Foreskin melanocyte (primary cell): ENCODE measurements at places on chromosomes 6 and 20.

GRCh38 chr6:98579079-98579478 lies 255.3 kb upstream of the POU3F2 start:
- no peak for DNase-seq

GRCh38 chr6:2529211-2529719 lies 221.5 kb downstream of the MYLK4 start:
- DNase-seq: no peak

- DNase-seq: no peak
Measured at GRCh38 chr6:18507561-18507960, 120.4 kb downstream of the RNF144B start.

DNA sequence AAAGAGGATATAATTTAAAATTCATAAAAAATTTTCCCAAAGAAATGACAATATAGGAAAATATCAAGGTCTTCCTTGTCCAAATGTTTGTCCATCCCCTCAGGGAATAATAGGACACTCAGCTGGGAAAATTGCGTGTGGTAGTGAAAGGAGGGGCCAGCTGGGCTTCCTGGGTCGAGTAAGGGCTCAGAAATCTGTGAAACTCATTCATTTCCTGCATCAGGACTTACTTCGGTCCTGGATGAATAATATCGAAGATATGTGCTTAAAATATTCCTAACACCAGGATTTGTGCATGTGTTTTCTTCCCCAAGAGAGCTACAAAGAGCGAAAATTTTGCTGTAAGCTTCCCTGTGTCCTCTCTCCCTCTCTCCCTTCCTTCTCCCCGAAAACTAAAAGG lies 118.2 kb upstream of the GJE1 start:
- DNase-seq: peak; percentile 88

- no peak for DNase-seq
Measured at GRCh38 chr6:122663981-122664380, 53.8 kb downstream of the PKIB start.

GRCh38 chr6:100435299-100435698 lies 29.4 kb downstream of the SIM1 start:
- DNase-seq: no peak

- DNase-seq: no peak
Measured at GRCh38 chr6:93317592-93317991, 101.8 kb downstream of the EPHA7 start.

GRCh38 chr6:123940551-123940950 lies 136.9 kb downstream of the NKAIN2 start:
- no peak for DNase-seq

DNA sequence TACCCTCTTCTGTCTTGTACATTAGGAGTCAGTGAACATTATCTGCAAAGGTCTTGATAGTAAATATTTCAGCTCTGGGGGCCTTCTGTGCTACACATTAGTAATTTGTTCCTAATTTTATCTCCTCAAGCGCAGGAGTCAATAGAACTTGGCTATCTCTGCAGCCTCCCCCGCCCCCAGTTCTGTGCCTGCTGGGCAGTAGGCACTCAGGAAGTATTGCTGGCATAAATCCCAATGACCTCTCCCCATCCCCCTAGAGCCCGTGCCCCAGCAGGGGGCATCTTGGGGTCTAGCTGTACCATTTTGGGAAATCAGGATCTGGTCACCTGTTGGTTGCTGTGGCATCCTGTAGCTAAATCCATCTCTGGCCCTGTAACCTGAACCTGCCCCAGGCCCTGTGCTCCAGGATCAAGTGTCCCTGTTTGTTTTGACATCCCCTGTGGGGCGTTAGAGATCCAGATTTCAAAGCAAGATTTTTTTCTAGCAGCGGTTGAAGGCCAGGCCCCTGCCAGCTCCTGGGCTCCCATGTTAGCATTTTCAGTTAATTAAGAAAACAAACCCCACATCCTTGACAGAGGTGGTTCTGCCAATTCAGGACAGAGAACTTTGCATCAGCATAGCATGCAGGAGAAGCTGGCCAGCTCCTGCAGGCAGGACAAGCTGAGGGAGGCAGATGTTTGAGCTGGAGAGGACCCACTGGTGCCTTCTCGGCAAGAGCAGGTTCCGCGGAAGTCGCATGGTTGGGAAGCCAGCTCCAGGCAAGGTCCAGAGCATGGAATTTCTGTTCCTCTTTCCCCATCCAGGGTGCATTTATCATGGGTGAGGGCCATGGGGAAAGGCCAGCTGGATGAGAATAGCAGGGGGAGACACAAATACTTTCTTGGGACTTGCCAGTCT lies 32.1 kb downstream of the DAAM2 start:
- DNase-seq: no peak

DNA sequence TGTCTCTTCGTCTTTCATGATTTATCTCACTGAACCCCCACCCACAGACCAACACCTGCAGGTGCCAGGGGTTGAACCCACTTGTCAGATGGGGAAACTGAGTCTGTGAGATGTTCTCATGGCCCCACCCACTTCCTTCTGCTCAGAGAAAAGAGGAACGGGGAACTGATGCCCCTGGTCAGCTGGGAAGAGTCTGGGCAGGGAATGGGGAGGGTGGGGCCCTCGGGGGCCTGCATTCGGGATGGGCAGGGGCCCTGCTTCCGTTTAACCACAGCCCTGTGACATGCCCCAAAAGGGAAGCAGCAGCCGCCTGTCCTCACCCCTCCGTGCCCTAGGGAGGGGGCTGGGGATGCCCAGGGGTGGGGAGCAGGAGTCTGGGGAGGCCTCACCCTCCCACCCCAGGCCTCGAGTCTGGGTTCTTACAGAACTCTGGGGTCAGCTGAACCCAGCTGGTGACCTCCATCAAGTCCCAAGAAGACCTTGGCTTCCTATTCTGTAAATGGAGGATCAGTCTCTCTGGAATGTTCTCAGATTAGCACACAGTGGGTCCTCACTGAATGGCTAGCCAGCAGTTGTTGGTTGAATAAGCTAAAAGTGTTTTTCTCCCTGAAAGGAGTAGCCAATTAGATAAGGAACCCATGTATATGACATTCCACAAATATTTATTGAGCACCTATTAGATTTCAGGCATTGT lies 81.5 kb downstream of the CEBPB start:
- no peak for DNase-seq

DNA sequence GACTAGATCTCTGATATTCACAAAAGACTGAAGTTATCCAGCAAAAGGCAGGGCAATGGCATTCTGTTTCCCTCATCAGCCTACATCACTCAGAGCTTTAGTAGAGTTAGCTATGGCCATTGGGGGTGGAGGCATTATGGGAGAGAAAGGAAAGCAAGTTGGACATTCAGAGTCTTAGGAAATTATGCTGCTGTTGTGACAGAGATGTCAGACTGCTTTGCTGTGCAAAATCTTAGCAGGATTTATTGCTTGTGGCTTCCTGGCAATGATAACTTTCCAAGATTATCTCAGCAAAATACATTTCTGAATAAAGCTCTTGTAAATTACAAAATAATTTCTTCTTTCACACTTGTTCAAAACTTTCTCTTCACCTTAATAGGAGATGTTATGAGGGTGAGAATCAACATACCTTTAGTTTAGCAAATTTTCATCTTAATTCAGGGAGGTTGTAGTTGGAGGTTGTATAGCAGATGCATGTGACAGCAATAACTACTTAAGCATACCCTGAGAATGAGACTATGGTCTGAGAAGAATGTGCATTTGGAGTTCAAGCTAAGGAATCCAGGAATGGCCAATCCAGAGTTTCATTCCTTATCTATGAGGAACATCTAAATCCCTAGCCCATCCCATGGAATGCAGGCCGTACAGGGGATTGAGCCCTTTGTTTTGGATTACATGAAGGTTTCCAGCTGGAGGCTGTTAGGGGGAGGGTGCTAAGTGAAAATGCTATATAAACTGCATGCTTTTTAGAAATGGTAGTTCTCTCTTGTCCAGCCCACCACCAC lies 179.8 kb downstream of the HAO1 start:
- DNase-seq: no peak

DNA sequence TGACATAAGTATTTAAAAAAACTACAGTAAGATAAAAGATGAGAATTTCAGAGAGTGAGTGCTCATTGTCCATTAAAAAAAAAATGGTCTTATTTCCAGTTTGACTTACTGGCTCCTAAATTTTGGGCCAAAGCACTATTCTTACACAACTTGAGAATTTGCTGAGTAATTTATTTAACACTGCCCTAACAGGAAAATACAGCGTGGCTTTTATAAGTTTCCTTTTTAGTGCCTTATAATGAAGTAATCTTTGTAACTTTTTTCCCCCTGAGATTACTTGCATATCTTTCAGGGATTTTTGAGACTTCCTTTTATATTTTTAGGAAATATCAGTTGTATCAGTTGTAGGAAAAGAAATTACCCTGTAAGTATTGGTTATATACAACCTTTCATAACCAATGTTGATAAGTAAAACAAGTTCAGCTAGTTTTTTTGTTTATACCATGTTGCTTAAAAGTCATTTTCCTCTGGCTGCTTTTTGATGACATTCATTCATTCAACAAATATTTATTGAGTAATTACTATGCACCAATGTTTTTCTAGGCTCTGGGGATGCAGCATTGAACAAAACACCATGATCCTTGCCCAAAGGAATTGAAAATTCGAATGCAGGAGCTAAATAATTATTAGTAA lies 106.4 kb upstream of the SGK1 start:
- no peak for DNase-seq

DNA sequence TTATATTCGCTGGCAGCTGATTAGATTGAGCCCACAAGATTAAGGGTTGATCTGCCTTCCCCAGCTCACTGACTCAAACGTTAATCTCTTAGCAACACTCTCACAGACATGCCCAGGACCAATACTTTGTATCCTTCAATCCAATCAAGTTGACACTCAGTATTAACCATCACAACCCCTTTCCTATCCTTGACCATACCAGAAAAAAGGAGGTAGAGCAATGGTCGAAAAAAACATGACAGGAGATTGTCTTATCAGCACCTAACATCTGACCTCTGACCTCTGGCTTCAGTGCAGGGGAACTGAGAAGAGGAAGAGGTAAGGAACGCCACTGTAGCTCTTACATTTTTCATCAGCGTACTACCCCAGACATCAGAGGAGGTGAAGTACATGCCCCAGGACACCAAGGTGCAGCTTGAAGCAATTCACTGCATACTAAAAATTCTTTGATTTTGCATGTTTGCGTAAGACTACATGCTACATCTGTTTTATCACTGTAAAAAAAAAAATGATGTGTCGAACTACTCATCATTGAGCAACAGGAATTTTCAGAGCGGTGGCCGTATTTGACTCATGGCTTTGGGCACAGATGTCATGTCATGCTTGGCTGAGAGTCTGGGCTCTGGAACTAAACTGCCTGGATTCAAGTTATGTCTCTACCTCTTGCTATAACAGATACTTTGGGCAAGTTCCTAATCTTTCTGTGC lies 188.0 kb upstream of the TAB2 start:
- DNase-seq: no peak

GRCh38 chr6:138957484-138957883 lies 30.6 kb downstream of the REPS1 start:
- no peak for DNase-seq

DNA sequence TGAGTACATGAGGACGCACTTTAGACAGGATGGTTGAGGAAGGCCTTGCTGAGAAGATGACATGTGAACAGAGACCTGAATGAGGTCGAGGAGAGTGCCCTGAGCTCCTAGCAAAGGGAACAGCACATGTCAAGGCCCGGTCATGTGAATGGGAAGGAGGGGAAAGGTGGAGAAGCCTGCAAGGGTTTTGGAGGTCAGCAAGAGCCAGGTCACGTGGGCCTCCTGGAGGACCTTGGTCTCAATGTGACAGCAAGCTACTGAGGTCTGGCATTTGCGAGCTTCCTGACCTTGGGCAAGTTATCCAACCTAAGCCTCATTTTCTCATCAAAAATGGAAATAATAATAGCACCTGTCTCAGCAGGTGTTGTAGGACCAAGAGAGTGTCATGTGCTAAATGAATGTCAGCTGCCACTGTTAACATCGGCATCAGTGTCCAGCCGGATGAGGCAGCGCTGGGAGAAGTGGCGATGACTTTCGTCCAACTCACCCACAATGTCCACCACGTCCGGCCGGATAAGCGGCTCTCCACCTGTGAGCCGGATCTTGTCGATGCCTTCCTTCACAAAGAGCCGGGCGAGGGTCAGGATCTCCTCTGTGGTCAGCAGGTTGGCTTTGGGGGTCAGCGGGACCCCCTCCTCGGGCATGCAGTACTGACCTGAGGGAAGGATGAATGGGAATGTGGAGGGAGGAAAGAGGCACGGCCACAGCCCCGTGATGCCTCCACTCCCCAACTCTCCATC lies 8.9 kb downstream of the MOCS1 start:
- no peak for DNase-seq

- no peak for DNase-seq
Measured at GRCh38 chr6:7334685-7335084, 21.7 kb upstream of the SSR1 start.

DNA sequence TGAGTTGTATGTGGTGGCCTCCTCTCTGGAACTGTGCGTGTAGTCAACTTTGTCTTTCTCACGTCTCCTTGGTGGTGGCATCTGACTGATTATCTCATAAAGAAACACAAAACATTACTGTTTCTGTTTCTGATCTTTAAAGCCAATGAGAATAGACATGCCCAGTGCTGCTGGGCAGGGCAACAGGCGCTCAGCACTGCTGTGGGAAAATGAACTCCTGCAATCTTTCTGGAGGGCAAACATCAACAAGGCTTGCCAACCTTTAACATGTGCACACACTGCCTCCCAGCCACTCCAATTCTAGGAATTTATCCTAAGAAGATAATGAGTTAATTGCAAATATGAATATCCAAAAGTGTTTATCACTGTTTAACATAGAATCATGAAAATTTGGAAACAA lies 106.3 kb upstream of the CD93 start:
- DNase-seq: no peak

DNA sequence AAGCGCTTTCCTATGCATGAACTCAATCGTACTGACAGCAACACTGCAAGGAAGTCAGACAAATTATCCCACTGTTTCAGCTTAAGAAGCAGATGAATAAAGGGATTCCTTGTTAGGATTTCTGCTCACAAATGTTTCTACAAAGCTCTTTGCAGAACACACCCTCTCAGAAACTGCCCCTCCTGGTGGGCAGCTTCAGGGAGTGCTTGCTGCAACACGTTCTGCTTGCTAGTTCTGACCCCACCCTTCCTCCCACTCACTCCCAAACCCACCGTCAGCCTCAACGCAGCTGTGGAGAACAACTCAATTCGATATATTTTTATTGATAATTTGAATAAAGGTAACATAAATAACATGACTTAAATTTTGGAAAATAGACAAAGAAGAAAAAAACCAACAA lies 250.8 kb upstream of the PRDM1 start:
- DNase-seq: peak; percentile 85

- no peak for DNase-seq
Measured at GRCh38 chr6:17093686-17094085, 8.2 kb upstream of the STMND1 start.

DNA sequence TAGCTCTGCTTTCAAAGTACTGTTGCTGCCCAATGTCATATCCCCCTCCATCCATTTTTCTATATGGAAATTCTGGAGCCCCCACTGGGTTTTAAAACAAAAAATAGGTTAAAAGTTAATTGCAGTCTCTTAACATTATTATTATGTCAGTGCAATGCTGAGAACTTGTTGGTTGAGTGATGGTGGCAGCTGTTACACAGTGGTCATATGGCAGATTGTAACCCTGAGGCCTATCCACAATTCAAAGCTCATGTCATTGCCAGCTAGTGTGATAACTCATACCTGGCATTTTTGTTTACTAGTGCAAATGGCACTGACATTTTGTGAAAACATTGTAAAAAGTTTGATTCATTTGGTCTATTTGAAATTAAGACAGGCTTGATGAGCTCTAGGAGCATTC lies 305.7 kb upstream of the FLRT3 start:
- no peak for DNase-seq
